Stimulated activated CD8-positive, alpha-beta memory T cell treated with anti-CD3 and anti-CD28 coated beads, Interleukin-12 subunit alpha, Interleukin-12 subunit beta, amount 100 ng/mL, for 1 hour (primary cell): ENCODE measurements at places on chromosomes 12 and 14.

- no peak for DNase-seq
These were observed 48.3 kb downstream of the HNRNPC start for GRCh38 chr14:21220874-21221477.

DNA sequence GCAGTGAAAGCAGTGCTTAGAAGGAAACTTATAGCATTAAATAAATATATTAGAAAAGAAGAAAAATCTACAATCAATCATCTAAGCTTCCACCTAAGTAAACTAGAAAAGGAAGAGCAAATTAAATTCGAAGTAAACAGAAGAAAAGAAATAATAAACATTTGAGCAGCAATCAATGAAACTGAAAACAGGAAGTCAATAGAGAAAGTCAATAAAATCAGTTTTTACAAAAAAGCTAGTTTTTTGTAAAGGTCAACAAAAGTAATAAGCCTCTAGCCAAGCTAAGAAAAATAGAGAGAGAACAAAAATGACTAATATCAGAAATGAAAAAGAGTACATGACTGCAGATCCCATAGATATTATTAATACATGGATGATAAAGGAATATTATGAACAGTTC, 34.2 kb upstream of the KTN1 start:
- no peak for DNase-seq

DNA sequence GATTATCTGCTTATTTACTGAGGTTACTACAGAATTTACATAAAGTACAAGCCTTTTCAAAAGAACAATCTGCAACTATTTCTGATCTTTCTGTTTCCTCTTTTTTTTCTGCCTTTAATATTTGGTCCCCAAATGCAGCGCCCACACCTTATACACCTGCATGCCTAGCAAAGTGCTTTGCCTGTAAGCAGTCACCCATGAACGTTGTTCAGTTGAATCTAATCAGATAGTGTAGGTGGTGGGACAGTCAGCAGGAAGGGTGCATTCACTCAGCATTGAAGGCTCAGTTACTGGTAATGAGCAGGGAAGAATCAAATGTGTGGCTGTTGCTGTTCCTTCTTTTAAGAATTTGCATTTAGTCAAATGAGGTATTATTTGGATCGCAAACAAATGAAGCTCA, 108.4 kb downstream of the GPR135 start:
- DNase-seq, result no peak

- no peak for DNase-seq
These were observed 57.2 kb upstream of the SCN8A start for GRCh38 chr12:51533799-51534198.

GRCh38 chr14:90755661-90756304, 60.4 kb downstream of the TTC7B start:
- DNase-seq, result no peak

DNA sequence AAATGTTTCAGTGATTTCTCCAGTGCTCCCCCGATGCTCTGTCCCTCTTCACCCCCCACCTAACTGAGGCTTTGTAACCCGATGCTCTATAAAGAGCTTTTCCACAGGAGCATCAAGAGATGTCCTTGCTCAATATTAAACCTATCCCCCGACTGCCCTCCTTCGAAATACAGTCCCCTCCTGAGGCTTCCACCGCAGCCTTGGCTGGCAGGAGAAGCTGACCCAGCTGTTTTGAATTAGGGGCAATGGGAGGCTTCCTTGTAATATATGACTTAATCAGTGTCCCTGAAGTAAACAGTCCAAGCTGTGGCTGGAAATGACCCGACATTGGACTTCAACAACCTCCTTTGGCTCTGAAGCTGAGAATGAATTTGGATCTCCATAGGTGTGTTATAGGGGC, 62.4 kb downstream of the TMEM30B start:
- DNase-seq, result no peak

- DNase-seq, result no peak
These were observed 75.7 kb downstream of the SCN8A start for GRCh38 chr12:51666696-51667095.

DNA sequence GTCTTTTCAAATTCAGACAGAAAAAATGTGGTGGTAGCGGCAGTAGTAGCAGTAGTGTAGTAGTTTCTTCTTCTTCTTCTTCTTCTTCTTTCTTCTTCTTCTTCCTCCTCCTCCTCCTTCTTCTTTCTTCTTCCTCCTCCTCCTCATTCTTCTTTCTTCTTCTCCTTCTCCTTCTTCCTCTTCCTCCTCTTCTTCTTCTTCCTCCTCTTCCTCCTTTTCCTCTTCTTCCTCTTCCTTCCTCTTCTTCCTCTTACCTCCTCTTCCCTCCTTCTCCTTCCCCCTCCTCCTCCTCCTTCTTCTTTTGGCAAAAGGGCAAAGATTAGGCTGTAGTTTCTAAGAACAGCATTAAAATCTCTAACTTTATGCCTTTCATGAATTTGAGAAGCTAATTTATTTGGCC, 59.6 kb upstream of the INSM2 start:
- DNase-seq, result no peak

DNA sequence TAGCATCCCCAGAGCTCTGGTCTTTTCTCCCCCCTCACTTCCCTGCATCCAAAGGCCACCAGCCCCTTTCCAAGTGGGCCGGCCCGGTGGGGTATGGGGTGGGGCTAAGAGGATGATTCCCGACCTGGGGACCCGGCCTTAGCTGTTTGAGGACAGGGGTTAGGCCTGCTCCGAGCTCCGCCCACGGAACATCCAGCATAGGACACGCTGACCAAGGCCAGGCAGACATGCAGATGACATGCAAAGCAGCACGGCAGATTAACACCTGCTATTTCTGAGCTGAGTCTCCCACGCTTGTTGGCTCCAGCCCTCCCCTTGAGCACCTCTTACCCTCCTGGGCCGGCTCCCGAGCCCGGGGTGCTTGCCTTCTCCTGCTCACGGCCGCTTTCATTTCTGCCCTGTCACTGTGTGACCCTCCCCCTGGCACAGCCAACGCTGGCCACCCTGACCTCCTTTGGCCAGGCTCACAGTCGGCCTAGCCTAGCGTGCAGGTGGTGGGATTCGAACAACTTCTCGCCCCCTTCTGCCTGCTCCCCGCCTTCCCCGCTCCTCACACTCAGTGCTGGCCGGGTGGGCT, 40.2 kb downstream of the TEAD4 start:
- no peak for DNase-seq

- DNase-seq, result peak; percentile 30
These were observed 17.4 kb upstream of the B4GALNT3 start for GRCh38 chr12:442235-442884.
